Right renal pelvis (tissue), 4 donors: ENCODE measurements at places on chromosomes 5 and 9.

DNA sequence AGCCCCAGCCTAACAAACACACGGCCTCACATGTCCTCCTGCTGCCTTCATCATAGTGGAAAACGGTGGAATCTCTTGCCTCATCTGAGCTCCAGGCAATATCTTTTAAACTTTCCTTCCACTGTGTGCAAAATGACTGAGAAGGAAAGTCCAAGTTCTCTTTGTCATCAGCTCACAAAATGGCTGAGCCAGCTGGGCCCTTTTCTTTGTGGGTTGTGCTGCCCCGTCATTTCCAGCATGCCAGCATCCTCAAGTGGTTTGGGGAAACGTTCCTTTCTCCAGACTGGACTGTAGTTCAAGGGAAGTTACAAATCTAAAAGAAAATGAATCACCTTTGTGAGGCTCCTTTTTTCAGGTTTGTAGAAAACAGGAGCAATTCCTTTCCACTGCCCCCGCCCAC lies 171.1 kb upstream of the FSTL4 start:
- no peak for DNase-seq

- no peak for DNase-seq
Measured at GRCh38 chr5:140355546-140355945, 4.4 kb upstream of the SLC4A9 start.

DNA sequence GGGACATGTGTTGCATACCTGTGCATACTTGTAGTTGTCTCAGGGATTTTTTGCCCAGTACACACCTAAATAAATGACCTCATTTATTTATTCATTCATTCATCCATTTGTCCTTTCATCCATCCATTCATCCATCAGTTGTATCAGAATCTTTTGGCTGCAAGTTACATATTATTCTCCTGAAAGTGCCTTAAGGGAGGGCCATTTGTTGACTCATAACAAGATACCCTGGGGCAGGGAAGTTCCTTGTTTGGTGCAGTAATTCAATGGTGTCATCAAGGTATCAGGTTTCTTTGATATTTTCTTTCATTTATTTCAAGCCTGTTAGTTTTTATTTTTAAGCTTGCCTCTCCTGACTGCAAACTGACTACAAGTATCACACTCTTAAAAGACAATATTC lies 597.9 kb upstream of the TLE4 start:
- DNase-seq = no peak

GRCh38 chr5:69367697-69368279 lies 1.5 kb downstream of the AK6 start:
- DNase-seq = no peak
